ENCODE measurements at places on chromosomes 7 and 10. TPM values are rescaled to one million over a fixed set of nuclear protein-coding genes. Genes with fewer than 3 reads are reported as not detected.

Gene PAX4
- not detected for total RNA-seq

Gene BMS1
- total RNA-seq = 12.9 TPM

Gene FOXP2
- 15.4 TPM for total RNA-seq

Gene NKX2-3
- not detected for total RNA-seq

DNA sequence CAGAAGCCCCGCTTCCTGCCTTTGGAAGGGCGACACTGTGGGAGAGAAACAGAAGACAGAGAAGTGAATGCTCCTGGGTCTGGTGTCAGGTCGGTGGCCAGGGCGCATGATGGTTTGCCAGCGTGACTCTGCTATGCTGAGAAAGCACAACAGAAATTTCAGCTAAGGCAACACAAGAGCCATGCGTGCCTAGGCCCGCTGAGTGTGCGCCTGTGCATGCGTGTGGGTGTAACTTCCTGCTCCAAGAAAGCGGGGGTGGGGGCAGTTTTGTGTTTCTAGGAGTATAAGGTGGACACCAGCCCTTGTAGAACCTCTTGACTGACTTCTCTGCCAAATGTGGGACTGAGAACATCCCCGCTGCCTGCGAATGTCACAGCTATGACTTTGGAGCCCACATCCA is 6.2 kb downstream of the IGFBP3 start:
- DNase-seq = no peak

- no peak for DNase-seq
Measured at GRCh38 chr10:123038782-123039631, 30.2 kb downstream of the ACADSB start.

GRCh38 chr7:2923886-2924574 is 79.9 kb upstream of the GNA12 start:
- DNase-seq = no peak

DNA sequence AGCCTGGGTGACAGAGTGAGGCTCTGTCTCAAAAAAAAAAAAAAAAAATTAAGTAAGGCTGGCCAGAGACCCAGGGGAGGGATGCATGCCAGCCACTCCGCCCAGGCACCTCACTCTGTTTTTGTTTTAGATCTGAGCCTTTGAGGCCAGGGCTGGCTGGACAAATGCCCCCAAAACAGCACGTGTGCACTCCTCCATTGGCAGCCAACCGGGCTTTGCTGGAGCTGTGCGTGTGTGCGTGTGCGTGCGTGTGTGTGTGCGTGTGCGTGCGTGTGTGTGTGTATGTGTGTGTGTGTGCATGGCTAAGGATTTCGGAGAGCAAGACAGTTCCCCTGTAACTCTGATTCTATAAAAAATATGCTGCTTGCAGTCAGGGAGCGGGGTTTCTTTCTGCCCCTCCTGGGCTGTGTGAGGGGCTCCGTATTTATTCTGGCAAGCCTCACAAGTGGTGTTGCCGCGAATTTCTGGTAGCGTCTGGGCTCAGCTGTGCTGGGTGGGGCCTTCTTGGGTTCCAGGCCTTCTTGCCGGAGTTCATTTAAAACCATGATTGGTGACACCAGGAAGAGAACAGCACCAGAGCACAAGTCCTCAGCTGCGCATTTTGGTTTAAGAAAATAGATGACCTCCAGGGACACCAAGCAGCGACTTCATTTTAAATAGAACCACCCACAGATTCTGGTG is 28.1 kb upstream of the UNCX start:
- no peak for DNase-seq

- DNase-seq = no peak
Measured at GRCh38 chr10:97612386-97612785, 20.9 kb downstream of the MORN4 start.

DNA sequence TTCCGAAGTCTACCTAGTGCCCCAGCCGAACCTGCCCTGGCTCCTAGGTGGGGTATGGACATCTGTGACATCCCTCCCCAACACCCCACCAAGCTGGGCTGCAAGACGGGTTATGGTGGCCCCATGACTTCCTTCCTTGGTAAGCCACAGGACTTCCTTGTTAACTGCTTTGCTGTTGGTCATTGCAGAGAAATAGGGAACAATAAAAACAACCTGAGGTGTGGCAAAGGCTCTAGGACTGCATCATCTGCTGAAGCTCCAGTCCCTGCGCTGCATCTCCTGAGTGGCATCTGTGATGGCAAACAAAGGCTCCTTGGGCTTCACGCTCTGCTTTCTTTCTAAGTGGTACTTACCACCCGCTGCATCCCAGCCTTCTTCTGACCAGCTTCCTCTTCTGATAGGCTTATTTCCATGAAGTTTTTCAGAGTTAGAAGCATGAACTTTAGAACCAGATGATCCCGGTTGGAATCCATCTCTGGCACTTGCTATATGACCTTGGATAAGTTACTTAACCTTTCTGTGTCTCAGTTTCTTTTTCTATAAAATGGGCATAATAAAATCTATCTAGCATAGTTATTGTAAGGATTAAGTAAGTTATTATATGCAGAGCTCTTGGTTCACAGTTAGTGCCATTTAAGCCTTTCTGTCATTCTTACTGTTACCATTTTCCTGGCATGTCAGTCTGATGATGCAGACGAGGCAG is 216.8 kb downstream of the RPS24 start:
- DNase-seq = no peak

DNA sequence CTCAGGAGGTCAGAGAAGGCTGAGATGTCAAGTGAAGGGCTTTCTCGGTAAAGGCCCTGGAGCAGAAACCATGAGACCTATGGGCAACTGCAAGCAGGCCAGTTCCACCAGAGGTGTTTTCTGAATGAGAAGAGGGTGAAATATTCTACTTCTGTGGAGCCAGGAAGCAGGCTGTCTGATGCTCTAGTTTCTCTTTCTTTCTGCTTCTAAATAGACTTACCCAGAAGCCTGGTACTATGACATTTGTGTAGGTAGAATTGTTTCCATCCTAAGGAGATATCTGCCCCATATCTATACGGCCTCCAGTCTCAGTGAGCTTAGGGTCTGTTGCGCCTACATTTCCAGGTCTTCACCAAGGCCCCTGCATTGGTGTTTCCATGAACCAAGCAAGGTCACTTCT is 73.4 kb upstream of the CC2D2B start:
- no peak for DNase-seq

DNA sequence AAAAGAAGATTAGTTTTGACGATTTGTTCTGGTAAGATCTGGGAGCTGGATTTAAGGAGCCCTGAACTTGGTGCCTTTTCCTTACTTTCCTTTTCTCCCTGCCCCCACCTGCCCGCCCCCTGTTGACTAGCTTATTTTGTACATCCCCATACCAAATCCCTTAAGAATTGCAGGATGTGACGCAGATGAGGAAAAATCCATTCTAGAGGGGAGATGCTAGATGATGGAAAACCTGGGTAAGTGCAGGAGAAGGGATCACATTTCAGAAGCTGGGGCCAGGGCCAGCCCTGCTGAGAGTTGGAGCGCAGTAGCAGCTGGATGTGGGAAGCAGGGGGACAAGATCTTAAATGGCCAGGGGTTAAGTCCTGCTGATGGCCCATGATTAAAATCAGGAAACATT is 93.9 kb downstream of the CCDC3 start:
- no peak for DNase-seq

- DNase-seq = no peak
Measured at GRCh38 chr7:37491919-37492694, 43.4 kb upstream of the ELMO1 start.

DNA sequence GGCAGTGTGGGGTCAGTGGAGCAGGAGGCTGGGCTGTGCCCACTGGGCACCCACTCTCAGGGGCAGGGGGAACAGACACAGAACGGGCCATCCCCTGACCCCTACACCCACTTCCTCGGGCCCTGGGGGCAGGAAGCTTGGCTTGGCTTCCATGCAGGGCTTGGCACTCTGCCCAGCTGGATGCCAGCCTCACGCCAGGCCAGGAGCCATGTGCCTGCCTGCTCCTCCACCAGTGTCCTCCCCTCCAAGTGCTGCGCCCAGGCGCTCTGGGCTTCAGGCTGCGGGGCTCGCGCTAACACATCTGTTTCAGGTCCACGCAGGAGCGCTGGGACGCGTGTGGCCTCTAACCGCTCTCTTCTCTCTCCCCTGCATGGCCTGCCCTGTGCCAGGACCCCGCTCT is 12.7 kb downstream of the LDB3 start:
- DNase-seq = peak; percentile 29

- DNase-seq = no peak
Measured at GRCh38 chr7:154424350-154424749, 372.2 kb downstream of the DPP6 start.

- no peak for DNase-seq
Measured at GRCh38 chr7:6606866-6607583, 8.4 kb upstream of the ZNF853 start.

DNA sequence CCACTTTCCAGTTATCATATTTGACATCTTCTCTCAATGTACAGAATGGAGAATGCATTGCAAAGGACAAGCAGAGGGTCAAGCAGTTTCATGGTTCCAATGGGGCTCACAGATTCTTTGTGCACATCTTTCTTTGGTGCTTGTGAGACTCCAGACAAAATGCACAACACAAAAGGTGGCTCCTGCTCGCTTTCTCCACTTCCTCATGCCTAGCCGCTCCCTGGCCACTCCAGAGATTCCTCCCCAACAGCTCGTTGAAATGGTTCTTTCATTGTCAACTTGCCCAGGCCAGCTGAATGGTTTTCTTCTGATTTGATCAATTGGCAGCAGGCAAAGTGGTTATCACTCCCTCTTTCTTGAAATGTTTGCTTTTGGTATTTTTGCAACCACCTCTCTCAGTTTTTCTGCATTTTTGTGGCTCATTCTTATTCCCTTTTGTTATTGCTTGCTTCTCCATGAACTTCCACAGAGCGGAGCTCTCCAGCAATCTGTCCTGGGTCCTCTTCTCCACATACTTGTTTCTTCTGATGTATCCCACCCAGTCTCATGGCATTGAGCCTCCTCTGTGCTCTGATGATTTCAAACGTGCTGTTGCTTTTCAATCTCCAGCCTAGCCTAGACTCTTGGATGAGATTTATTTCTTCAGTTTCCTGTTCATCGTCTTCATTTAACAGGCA is 507.8 kb upstream of the MKI67 start:
- DNase-seq = no peak

Measured in ovary (tissue), 10 donors.